ENCODE measurements at places on chromosomes 13 and 19. TPM values are rescaled to one million over a fixed set of nuclear protein-coding genes. Genes with fewer than 3 reads are reported as not detected.

GRCh38 chr13:79477968-79478367 lies 3.0 kb upstream of the NDFIP2 start:
- no peak for DNase-seq

GRCh38 chr13:75643693-75644092 lies 7.6 kb downstream of the LMO7 start:
- no peak for DNase-seq

FBXO27 gene
- 14.3 TPM for total RNA-seq

DNA sequence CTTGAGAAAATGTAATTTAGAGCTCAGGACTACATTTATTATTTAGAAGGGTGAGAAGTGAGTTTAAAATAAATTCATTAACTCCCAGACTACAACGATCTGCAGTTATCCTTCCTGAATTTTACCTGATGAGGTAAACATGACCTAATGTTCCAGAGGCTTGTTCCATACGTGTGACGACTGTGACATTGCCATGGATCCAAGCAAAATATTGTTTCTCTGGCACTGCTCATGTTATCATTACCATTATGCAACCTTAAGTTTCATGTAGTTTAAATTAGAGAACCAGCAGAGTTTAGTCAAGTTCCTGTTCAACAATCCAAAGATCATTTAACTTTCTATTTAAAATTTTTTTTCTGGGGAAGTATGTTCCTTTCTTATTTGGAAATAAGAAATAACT lies 279.6 kb downstream of the KLF5 start:
- no peak for DNase-seq

LIG4 gene
- 7.2 TPM for total RNA-seq

GRCh38 chr13:106567474-106568298 lies at the start of gene ARGLU1:
ARGLU1 (minus strand) TSS chr13:106568137; CDS start chr13:106567919, 218 bp downstream.
- DNase-seq, result no peak

GRCh38 chr19:56114778-56115110 lies 6.4 kb downstream of the ZNF787 start:
- no peak for DNase-seq

DNA sequence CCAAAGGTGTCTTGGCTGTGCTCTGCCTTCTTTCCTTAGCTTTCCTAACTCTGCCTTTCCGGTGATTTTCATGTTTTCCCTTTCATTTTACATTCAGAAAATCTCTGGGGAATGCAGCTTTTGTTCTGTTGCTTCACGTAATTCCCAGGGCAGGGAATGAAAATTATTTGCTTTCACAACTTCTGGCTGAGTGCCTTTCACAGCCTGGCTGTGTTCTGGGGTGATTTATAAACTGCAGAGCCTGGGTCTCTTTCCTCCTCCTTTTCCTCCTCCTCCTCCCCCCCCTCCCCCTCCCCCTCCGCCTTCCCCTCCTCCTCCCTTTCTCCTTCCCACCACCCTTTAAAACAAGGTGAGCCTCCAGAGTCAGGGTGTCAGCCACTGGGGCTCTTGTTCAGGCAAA lies 84.3 kb downstream of the RNASEH2B start:
- no peak for DNase-seq

FCAR gene
- not detected for total RNA-seq

- no peak for DNase-seq
Observed at GRCh38 chr13:56019606-56020005, 1121.1 kb upstream of the PRR20A start.

- peak; percentile 47 for DNase-seq
Observed at GRCh38 chr19:2578901-2579677, 103.2 kb downstream of the GADD45B start.

DNA sequence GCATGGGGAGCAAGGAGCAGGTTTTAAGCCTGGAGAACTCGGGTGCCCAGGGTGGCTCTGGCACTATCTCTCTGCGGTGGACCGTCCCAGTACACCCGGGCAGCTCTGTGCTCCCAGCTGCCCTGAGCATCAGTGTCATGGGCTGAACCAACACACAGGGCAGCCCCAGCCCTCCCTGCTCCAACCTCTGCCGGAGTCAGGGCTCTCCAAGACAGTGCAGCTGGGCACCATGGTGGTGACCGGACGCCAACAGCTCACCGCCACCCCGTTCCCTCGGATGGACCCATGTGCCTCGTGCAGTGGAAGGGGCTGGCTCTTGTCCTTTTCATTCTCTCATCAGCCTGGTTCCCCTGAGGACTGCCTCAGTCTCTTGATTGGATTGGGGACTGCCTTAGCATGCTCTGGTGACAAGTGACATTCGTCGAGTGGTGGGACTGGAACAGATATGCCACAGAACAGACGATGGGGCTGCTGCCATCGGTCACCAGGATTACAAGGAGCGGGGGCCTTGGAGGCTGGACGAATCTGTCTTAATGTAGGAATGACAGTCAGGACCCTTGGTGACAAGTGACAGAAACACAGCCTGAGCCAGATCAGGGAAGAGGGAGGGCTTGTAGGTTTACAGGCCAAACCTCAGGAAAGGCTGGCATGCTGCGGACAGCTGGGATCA lies 25.7 kb upstream of the VSTM2B start:
- DNase-seq, result no peak

- no peak for DNase-seq
Observed at GRCh38 chr19:34350161-34350561, 14.8 kb upstream of the GPI start.

GRCh38 chr19:19134687-19135158 lies 3.6 kb downstream of the TMEM161A start:
- no peak for DNase-seq

CATSPERD gene
- total RNA-seq, result 0.65 TPM

- DNase-seq, result no peak
Observed at GRCh38 chr19:10878253-10878652, 6.9 kb downstream of the CARM1 start.

DNA sequence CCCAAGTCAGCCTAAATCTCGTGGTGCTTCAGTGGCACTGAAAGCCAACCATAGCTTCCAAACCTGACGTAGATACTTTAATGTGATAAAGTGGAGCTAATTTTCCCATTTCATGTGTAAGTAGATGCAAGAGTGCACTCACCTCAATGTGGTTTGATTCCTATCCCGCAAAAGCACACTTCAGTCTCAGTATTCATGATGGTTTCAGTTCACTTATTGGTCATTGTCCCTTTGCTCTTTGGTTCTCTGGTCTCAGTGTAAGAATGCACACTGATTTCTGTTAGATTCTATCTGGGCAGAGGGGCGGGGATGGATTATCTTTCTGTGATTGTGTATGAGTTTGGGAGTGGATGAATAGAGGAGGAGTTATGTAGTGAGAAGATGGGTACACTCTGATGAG lies 340.6 kb downstream of the KCNRG start:
- DNase-seq, result no peak

DNA sequence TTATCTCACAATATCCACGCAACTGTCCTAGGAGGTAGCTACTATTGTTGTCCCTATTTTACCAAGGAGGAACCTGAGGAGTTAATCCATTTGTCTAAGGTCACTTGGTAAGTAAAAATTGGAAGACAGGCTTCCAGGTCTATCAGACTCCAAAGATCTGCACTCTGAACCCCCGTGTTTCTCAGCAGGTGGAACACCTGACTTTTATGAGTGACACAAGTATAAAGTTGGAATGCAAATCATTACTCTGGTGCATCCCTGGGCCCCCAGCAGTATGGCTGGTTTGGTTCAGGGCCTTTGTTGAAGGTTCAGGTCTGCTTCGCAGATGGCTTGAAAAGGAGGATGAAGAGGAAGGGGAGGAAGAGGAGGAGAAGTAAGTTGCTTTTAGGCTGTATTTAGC lies 46.0 kb downstream of the RGCC start:
- no peak for DNase-seq

TMC4 gene
- total RNA-seq, result 9.5 TPM

CGB5 gene
- total RNA-seq, result not detected

DNA sequence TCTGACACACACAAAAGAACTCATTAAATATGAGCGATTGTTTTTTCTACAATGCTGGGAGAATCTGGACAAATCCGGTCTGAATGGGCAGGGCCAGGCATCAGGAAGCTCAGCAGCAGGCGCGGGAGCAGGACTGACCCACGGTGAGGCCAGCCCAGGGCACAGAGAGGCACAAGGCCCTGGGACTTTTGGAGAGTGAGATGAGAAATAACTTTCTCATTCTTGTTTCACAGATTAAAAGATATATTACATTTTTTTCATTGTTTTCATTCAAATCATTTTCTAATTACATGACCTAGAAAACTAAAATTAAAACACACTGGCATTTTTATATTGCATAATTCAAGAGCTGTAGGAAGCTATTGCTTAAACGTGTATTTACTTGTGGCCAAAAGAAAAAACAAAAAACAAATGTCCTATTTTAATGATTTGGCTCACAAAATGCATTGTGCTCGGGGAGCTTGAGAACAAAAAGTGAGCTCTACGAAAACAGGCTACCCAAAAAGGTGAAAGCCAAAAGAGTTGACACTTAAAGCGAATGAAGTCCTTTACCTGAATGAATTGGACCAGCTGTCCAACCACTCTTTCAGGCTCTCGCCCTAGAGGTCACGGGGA lies 133.1 kb downstream of the TNFRSF19 start:
- DNase-seq, result no peak

ZNF492 gene
- 3.1 TPM for total RNA-seq

DNA sequence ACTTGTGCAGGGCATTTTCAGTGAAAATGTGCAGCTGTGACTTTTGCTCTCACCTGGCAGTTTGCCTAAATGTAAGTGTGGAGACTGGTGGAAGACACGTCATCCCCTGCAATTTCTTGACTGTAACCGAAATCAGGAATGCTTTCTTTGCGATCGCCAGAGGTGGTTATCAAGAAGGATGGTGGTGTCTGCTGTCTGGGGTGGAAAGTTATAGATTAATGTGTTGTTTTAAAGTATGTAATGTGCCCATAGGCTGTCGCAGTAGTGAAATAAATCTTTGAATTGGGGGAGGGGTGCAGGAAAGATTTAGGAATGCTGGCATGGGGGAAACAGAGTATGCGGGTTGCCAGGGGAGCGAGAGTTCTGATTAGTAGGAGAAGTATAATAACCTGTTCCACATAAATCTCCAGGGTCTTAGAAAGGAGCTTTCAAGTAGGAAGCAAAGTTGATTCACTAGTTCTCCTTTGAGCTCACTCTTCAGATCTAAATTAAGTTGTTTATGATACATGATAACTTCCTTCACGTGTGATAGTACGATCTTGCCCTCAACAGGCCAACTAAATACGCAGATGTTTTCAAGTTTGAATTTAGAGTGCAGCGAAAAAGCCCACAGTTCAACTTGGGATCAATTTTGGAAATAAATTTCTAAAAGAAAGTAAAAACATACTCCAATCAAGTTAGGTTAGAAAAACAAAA lies 1520.0 kb upstream of the SLC10A2 start:
- peak; percentile 63 for DNase-seq

SIAH3 gene
- 0.23 TPM for total RNA-seq

KLF16 gene
- 28.8 TPM for total RNA-seq

GRCh38 chr19:13042443-13043130 lies 47.3 kb downstream of the NFIX start:
- no peak for DNase-seq

PLVAP gene
- 1.2 TPM for total RNA-seq

DNA sequence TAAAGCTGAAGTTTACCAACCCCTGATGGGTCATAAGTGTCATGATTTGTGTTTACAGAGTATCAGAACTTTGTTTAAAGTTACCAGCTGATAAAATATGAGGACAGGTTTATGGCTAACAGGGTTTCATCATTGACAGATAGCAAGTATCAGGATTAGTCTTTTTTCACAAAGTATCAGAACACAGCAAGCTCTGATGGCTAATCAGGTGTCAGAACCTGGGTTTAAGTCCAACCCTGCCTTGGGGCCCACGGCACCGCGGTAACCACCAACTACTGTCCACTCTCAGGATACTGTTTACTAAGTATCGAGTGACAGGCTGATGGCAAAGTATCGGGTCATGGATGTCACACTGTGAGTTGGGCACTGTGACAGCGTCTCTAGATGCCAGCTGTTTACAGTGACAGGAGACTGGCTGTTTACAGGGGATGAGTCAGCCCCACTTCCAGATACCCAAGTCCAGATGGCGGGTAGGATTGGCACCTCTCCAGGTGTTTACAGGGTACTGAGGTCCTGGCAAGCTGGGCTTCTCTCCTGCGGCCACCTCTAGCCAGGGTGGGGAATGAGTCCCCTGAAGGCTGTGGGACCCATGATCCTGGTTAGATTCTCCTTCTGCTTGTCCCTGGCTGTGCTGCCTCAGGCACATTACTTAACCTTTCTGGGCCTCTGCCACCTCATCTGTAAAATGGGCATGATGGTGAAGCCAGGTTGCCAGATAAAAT lies 21.8 kb downstream of the ARRDC2 start:
- no peak for DNase-seq

EPN1 gene
- total RNA-seq, result 151 TPM

FXYD1 gene
- not detected for total RNA-seq

- no peak for DNase-seq
Observed at GRCh38 chr19:34979819-34980640, 16.0 kb upstream of the ZNF792 start.

DNA sequence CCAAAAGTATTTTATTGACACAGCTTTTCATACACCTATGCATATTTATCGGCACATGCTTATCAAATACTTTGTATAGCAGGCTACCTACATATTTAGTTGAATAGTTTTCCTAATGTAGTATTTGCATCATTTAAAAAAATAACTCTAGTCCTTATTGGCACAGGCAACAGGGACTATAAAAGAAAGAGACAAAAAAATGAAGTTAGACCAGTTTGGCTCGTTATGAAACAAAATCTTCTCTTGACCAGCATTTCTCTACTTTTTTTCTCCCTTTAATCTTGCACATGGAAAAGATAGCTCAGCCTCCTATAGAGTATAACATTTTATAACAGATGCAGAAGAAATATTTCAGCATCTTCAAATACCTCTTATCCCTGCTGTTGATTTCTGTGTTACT lies 794.8 kb upstream of the MIR17HG start:
- no peak for DNase-seq

LSR gene
- 97.1 TPM for total RNA-seq

- no peak for DNase-seq
Observed at GRCh38 chr13:34939771-34940170, 2.3 kb upstream of the NBEA start.

VSIG10L gene
- total RNA-seq, result 0.51 TPM

DNA sequence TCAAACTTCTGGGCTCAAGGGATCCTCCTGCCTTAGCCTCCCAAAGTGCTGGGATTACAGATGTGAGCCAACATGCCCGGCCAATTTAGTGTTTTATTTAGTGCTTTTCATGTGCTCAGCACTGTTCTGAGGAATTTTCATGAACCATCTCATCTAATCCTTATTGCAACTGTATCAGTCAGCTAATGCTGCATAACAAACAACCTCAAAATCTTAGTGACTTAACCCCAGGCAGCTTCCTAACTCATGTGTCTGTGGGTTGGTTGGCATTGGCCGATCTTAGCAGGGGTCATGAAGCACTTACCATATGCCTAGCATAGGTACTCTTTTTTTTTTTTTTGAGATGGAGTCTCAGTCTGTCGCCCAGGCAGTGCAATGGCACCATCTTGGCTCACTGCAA lies 6.2 kb upstream of the SDHAF1 start:
- no peak for DNase-seq

SERTM1 gene
- total RNA-seq, result not detected

DNA sequence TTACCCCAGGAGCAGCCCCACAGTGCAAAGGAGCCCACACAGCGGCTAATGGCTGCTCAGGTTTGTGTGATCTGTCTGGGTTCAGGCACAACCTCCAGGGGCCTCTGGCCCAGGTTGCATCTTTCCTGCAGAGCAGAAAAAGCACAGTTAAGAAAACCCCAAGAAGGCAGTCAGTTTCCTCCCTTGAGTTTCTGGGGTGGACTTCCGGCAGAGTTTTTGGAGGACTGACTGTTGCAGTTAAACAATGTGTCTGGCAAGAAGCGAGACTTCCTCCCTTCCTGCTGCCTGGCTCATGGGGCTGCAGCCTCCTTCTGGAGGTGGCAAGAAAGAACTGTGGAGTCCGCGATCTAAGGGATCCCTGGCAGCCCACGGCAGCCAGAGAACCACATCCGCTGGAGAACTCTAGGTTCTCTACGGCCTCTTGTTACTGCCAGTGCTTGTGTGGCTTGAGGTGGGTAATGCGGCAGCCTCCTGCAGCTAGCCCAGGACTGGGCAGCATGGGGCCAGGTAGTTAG lies 114.4 kb downstream of the ZDHHC20 start:
- DNase-seq, result no peak
